ENCODE measurements at places on chromosomes 6 and 20.

GRCh38 chr6:33430991-33431879 lies 11.4 kb downstream of the SYNGAP1 start:
- DNase-seq = peak; percentile 46

- DNase-seq = no peak
Observed at GRCh38 chr20:51368461-51369211, 173.9 kb downstream of the NFATC2 start.

DNA sequence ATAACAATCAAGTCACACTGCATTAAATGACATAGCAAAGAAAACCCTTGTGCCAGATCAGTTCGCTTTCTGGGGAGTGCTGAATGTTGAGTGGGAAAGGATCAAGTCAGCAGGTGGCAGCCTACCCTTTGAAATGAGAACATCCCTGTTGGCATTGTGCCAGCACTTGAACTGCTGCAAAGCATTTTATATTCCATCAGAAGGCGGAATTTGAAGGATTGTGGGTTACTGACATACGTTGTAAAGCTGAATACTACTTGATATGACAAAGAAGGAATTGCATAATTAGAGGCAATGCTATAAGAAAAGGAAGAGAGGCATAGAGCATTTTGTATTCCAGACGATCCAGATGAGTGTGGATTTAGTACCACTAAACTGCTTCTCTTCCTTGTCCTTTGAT lies 26.5 kb downstream of the BCKDHB start:
- peak; percentile 27 for DNase-seq

DNA sequence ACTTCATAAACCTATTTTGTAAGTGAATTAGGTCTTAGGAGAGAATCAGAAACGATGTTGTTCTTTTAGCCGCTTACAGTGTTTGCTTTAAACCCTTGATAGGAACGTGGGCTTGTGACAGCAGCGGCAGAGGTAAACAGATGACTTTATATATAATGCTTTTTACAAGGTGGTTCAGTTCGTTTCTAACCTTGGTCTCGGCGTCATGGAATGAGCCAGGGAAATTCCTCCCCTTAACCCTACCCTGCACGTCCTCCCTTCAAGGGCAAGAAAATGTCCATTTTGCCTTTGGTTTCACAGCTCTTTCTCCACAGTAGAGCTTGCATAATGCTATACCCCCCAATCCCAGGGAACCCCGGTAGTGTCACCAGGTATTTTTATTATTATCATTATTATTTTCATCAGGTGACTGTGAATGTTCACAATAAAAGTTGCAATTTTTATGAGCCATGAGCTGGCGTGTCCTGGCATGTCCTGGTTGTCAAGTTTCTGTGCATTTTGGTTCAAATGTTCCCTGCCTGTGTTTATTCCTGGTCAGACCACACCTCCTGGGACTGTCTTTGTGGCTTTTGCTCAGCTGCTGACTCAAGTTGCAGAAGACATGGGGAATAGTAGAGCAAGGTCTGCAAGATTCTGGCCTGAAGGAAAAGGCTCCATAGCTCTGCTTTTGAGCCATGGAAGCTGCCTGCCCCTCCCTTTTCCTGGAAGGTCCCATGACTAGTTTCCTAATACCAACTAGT lies 112.8 kb upstream of the BMP2 start:
- DNase-seq = no peak

DNA sequence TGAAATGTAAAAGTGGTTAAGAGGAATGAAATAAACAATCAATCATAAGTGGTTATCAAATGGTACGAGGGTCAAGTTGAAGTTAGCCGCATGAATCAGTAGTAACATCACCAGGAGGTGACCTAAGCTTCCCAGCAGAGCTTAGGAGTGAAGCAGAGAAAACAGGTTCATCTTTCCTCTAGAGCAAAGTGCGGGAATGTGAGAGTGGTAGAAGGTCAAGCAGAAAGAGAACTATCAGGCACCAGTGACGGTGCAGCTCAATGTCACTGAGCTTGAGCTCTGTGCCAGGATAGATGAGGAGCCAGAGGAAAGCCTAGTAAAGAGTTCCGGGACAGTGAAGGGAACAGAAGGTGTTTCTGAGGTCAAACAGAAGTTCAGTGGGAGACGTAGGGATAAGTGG lies 20.8 kb upstream of the TNFAIP3 start:
- peak; percentile 60 for DNase-seq

DNA sequence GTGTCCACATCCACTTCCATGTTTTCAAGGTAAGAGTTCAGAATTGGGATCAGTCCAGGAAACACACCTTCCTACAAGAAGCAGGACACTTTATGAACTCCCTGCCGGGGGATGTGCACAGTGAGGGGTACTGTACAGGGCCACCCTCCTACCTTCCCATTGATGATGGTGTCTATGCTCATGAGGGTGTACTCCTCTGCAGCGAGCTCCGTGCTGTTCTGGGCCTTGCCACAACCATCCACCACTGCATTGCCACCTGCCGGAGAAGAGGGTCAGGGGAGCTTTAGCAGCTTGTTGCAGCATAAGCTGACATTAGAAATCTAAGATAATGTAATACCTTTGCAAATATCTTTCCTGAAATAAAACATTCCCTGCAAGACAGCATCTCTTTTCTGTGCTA lies 44.8 kb downstream of the GCLC start:
- DNase-seq = no peak

DNA sequence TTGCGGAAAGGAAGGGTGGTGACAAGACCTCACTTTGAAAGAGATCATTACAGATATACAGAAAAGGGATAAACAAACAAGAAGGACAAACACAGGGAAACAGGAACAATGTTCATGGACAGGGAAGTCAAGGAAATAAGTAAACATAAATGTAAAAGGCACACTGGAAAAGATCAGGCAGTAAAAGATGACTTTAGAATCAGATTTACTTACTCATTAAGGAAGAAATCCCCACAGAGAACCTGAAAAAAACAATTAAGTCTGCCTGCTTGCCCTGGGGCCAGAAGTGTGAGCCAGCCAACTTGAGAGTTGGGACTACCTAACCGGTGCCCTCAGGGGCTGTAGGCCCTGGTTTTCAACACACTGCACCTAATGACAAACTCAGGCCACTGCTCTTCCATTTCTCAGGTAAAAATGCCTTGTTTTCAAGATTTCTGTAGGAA lies 1.7 kb downstream of the APMAP start:
- DNase-seq = no peak

GRCh38 chr6:152207915-152208714 lies 400.6 kb downstream of the ESR1 start:
- peak; percentile 50 for DNase-seq

- DNase-seq = no peak
Observed at GRCh38 chr20:49727478-49727877, 13.8 kb upstream of the B4GALT5 start.

- peak; percentile 57 for DNase-seq
Observed at GRCh38 chr6:82006027-82006738, 241.4 kb downstream of the IBTK start.

GRCh38 chr6:39493174-39493573 lies 170.7 kb upstream of the KCNK16 start:
- no peak for DNase-seq

GRCh38 chr20:38228436-38228835 lies 32.1 kb downstream of the KIAA1755 start:
- no peak for DNase-seq

DNA sequence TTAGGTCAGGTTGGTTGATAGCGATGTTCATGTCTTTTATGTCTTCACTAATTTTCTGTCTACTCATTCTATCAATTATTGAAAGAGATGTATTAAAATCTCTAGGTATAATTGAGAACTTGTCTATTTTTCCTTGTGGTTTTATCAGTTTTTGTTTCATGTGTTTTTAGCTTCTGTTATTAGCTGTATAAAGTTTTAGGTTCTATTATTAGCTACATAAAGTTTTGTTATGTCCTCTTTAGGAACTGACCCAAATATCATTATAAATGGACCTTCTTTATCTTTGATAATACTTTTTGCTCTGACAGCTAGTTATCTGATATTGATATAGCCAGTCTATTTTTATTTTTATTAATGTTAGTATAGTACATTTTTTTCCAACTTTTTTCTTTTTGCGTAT lies 92.4 kb upstream of the TMEM170B start:
- DNase-seq = no peak

GRCh38 chr6:99254616-99255550 lies 94.6 kb downstream of the FAXC start:
- DNase-seq = no peak

DNA sequence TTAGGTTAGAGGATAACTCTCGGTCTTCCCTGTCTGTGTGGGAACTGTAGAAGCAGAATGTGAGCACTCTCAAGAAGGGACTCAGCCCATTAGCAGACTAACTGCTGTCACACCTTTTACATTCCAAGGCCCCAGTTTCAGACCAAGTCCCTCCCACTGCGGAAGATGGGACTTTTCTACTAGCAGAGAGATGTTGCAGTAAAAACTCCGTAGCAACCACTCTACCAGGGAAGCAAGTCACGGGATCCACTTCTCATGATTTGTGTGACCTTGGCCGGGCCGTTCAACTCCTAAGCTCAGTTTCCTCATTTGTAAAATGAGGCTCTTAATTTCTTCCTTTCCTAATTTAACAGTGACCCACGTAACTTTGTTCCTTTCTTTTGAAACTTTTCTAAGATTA lies 77.1 kb upstream of the SLC4A11 start:
- no peak for DNase-seq

DNA sequence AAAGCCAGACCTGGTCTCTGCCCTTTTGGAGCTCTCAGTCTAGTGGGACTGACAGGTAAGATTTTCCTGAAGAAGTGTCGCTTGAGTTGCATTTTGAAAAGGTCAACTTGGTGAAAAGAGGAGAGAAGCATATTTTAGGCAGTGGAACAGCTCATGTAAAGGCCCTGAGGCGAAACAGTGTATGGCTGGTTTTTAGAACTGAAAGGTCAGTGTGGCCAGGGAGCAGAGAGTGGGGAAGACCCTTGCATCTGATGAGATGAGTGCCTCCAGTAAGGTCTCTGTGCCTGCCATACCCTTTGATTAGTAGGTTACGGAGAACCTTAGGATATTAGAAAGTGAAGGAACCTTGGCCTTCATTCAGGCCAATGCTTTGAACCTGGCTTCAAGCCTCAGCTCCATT lies 55.9 kb upstream of the SAYSD1 start:
- no peak for DNase-seq

DNA sequence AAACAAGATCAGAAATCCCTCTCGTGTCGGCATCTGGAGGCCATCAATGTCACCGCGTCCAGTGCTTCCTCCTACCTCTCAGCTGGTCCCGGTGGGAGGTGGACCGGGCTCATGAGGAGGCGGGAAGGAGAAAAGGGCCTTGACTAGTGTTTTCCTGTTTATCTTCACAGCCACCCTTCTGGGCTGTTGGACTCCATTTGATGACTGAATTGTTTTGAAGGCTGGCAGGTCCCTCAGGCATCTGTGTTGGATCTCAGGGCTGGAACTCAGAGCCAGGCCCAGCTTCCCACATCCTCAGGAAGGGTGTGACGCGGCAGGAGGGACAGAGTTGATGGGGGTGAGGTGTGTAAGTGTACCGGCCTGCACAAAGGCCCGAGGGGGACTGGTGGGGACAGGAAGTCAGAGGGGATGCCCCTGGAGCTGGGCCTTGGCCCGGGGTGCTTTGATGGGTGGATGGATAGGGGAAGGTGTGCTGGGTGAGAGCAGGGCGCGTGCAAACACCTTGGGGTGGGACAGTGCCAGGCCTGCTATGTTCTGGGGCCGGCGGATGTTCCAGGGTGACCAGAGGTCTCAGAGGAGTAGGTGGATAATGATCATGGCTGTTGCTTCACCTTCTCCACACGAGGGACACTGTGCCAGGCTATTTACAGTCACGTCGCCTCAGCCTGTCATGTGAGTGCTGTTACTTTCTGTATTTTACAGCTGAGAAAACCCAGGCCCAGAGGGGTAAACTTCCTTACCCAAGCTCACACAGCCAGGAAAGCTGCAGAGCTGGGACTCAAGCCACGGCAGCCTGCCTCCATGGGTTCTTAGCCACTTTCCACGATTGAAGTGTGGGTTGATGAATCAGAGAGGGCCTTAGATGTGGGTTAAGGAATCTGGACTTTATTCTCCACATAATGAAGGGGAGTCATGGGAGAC lies 17.9 kb upstream of the CHMP4B start:
- DNase-seq = peak; percentile 40

- no peak for DNase-seq
Observed at GRCh38 chr6:167137881-167138280, 15.0 kb downstream of the CCR6 start.

DNA sequence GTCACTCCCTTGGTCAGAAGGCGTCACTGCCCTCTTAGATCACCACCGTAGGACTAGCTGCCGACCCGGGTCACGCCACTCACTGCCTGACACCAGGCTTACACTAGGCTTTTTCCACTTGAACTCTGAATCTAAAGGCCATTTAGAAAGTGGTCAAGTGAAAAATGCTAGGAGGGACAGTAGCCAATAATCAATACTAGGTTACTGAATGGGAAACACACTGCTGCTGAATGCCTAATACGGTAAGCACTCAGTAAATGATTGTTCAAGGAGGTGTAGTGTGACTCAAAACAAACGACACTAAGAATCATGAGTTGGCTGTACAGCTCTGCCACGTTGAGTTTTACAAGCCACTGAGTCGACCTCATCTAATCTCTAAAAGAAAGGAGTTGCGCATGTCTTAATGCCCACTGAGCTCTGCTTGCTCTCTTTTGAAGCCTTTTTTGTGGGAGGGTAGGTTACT lies 760 bp upstream of the IBTK start:
- peak; percentile 90 for DNase-seq

- no peak for DNase-seq
Observed at GRCh38 chr6:131419702-131420101, 153.3 kb upstream of the ARG1 start.

- no peak for DNase-seq
Observed at GRCh38 chr6:51569594-51569993, 517.8 kb downstream of the PKHD1 start.

GRCh38 chr6:113978084-113978675 lies 7.2 kb upstream of the HDAC2 start:
- DNase-seq = no peak

GRCh38 chr6:134604014-134604676 lies 286.2 kb upstream of the SGK1 start:
- no peak for DNase-seq

DNA sequence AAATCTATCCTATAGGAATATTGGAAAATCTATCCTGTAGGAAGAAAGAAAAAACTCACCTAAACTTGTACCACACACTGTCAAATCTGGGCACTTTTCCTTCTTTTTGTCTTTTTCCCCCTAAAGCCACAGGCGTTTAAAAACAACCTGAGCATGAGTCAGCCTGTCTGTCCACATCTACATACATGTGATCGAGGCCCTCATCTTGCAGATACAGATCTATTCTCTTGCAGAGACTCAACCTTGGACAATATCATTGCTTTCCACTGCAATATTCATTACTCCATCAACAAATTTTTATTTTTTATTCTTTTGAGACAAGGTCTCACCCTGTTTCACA lies 95.9 kb upstream of the IYD start:
- no peak for DNase-seq

DNA sequence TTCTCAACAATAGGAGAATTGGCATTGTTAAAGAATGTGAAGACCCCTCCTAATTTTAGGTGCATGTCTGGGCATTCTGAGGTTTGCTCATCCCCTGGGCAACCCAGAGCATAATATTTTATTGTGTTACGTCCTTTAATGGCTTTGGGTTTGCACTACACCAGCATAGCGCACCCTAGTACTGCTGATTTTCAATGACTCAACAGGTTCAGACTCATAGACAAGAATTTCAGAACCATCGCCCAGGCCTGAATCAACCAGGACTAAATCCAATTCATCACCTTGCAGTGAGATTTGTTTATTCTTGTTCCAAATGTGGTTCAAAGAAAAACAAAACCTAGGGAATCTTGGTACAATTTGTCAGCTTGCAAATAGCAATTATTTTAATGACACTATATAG lies 137.8 kb upstream of the PHACTR1 start:
- no peak for DNase-seq
